ENCODE measurements at places on chromosomes 4 and X.

GRCh38 chr4:184991860-184992259 lies 26.4 kb upstream of the HELT start:
- DNase-seq, result no peak

DNA sequence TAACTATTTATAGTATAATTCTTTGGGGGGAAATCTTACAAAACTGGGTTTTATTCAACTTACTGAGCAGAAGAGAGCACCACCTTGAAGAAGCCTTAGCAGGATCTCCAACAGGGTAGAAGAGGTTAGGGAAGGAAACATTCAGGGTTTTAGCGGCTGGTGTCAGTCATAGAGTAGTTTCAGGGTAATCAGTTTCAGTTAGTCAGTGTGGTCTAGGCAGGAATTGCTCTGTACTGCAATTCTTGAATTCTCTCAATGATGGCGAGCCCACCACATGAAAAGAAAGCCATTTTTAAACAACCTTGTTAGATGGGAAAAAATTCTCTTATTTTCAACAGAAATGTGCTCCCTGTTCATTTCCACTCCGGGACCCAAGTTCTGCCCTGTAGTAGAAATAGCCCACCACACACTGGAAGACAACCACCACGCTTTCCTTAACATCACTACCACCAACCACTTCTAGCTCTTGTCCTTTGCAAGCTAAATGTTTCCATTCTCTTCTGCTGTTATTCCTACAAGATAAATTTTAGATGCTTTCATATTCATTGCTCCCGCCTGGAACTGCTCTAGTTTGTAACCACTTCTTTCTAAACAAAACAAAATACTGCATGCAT lies 25.9 kb downstream of the COL25A1 start:
- DNase-seq, result no peak

DNA sequence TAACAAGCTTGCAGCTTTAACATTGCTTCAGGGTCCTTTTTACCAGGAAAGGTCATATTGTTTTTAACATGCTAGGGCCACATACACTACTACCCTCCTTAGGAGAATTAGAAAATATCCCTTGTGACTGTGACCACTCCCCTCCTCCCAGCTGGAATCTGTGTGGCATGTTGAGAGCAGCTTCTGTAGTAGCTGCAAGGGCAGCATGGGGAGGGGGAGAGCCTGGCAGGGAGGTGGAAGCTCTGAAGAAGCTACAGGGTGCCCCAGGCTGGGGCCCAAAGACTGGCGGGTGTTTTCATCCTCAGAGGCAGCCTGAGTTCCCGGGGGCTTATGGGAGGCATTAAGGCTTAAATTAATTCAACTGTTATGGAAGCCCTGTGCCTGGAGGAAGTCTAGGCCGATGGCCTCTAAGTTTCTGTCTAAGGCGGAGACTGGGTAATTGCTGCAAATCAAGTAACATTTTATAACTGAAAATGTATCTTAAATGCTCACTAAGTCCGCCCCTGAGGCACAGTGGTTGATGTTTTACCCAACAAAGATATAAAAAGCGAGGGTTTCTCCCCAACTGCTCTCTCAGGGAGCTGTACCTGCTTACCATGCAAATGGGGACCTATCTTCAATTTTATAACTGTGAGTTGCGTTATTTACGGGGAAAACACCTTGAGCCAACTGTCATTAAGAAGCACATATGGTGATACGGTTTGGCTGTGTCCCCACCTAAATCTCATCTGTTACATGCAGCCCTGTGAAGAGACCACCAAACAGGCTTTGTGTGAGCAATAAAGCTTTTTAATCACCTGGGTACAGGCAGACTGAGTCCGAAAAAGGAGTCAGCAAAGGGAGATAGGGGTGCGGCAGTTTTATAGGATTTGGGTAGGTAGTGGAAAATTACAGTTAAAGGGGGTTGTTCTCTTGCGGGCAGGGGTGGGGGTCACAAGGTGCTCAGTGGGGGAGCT lies 37.4 kb upstream of the STS start:
- DNase-seq, result no peak

DNA sequence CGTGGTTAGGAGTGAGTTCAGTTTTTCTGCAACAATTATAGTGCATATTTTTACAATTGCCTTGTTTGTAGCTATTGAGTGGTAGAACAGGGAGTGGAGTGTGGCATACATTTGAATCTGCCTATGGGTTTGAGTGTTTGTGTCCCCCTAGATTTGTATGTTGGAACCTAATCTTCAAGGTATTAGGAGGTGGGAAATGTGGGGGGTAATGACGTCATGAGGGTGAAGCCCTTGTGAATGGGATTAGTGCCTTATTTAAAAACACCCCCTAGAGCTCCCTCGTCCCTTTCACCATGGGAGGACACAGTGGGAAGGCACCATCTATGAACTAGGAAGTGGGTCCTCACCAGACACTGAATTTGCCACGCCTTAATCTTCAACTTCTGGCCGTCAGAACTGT lies 819.6 kb downstream of the NLGN4X start:
- DNase-seq, result no peak

DNA sequence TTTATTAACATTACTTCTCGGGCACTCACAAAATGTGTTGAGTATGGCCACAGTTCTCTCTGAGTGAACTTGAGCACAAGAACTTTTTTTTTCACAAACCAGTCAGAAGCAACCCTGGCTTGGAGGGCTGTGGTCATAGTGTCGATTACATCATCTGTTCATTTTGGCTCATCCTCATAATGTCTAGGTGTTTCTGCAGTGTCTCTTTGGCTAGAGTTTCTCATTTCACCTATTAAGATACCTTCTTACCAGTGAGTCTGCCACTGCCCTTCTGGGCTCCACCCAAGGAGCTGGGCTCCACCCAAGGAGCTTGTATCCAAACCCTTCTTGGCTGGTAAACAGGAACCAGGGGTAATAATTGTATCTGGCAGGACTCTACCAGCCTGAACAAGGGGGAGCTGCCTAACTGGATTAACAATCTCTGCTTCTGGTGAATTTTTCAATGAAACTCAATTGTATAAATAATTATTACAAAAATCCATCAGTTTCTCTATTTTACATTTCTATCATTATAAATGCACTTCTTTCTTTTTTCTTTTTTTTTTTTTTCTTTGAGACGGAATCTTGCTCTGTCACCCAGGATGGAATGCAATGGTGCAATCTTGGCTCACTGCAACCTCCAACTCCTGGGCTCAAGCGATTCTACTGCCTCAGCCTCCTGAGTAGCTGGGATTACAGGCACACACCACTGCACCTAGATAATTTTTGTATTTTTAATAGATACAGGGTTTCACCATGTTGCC lies 667.7 kb upstream of the SLIT2 start:
- DNase-seq, result no peak

DNA sequence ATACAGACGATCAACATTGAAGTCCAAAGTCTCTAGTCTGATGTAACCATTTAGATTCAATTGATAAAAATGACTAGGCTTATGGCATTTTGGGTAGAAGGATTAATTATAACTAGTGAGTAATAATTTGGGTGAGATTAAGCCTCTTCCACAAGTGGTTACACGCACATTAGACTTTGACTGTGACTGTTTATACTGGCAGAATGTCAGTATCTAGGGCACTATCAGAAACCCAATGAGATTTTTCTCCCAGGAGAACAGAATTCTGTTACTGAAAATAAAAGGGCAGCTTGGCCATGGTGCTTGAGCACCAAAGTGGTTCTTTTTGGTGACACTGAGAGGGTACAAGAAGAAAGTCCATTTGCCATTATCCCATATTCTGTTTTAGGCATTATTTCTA lies 3.3 kb downstream of the PLS3 start:
- no peak for DNase-seq

DNA sequence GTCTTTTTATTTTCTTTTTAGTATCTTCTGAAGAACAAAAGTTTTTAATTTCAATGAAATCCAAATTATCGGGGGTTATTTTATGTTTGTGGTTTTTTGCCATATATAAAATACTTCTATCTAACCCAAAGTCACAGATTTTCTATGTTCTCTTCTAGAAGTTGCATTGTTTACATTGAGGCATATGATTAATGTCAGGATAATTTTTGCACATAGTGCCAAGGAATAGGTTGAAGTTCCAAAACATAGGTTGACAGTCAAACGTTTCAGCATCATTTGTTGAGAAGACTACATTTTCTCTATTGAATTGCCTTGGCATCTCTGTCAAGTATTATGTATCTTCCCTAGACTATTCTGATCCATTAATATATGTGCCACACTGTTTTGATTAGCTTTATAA lies 64.5 kb downstream of the ANKRD17 start:
- no peak for DNase-seq

DNA sequence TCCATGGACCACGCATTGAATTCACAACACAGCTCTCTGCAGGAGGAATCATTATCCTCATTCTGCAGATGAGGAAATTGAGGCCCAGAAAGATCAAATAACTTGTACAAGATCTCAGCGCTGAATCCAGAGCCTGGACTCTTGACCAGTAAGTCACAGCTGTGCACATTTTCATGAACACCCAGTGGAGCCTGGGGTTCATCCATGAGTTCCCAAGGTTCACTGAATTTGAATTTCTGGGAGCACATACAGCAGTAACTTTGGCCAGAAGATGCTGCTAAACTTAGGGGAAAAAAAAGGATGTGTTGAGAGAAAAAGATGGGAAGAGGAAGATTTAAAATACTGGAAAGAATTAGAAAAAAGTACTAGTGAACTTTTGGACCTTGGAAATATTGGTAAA lies 218.7 kb upstream of the PPARGC1A start:
- DNase-seq, result no peak

DNA sequence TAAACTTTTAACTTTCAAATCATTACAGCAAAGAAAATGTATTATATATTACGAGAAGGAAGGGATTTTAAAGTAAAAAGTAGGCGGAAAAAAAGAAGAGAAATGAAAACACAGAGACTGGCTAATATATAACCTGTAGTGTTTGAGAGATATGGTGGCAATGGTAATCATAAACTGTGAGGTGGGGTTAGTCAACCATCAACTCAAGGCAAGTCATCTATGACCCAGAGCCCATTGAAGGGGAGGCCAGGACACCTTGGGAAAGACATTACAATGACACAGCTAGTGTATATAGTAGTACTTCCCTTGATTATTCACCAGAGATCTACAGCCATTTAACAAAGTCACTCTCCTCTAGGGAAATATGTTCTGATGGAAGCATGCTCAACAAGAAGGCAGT lies 423.9 kb upstream of the PITX2 start:
- DNase-seq, result no peak

- no peak for DNase-seq
Measured at GRCh38 chrX:118745570-118745969, 18.2 kb downstream of the IL13RA1 start.

Measured in activated T-cell treated with anti-CD3 and anti-CD28 coated beads, Interleukin-2, amount 50 U/mL, for 24 hours (primary cell).